Stimulated activated CD4-positive, alpha-beta T cell treated with anti-CD3 and anti-CD28 coated beads, Interleukin-1b, Interleukin-23, amount 100 ng/mL, for 24 hours (primary cell): ENCODE measurements at places on chromosomes 16 and 17.

DNA sequence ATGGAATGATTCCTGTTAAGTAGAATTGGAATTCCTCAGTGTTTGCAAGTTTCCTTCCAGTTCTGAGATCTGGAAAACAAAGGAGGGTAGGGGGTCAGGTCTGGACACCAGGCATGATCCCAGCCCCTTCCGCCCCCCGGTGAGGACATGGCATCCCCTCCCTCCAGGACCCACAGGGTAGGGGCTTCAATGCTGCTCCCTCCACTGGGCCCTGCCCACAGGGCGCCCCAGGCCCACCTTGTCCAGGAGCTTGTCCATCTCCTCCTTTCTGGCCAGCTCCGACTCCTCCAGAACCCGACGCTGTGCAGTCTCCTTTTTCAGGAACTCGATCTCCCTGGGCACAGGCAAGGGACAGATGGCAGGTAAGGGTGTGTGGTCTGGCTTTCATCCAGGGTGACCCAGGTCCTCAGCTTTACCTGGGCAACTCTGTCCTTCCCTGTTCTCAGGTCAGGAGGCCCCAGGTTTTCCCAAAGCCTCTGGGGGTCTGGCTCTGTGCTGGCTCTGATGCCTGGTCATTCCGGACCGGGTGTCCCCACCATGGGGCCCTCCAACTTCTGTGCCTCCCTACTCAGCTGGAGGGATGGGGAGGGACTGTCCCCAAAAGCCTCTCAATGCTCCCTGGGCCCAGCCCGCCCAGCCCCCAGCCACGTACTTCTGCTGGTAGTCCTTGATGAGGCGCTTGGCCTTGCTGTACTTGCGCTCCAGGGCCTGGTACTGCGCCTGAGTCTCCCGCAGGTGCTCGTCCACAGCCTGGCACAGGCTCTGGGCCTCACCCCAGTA is 5.5 kb upstream of the SAMD14 start:
- no peak for DNase-seq

- DNase-seq: no peak
Observed at GRCh38 chr17:66964930-66965800, 658 bp downstream of the CACNG4 start.

GRCh38 chr16:88534638-88535190 is 35.5 kb upstream of the ZC3H18 start:
- no peak for DNase-seq

DNA sequence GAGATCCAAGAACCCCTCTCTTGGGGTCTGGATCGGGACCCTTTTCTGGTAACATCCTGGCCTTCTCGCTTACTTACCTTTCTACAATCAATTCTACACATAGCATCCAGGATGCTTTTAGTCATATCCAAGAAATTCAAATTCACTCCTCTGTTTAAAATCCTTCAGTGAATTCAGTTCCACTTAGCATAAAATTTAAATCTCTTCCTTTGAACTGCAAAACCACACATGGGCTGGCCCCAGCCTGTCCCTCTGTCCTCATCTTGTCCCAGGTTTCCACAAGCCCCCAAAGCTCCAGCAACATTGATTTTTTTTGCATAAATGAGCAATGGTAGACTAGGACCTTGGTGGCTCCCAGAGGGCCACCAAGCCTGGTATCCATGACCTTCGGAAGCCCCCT is 96.4 kb upstream of the C16orf82 start:
- no peak for DNase-seq

DNA sequence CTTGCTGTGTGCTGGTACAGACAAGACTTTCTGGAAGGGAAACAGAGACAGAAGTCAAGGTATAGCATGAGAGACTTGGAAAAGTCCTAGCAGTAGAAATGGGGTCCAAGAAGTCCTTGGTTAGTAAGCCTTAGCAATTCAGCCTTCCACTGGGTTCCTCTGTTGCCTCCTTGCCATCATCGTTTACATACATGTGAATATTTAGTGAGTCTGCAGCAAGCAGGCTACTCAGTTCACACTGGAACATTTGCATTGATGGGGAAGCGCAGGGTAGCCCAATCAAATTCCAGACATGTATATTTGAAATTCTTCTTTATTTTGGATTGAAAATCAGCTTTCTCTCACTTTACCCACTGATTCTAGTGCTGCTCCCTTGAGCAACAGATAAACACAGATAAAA is 27.1 kb downstream of the LIMD2 start:
- DNase-seq: no peak
